ENCODE measurements at places on chromosomes 5 and 9. TPM values are rescaled to one million over a fixed set of nuclear protein-coding genes. Genes with fewer than 3 reads are reported as not detected.

DNA sequence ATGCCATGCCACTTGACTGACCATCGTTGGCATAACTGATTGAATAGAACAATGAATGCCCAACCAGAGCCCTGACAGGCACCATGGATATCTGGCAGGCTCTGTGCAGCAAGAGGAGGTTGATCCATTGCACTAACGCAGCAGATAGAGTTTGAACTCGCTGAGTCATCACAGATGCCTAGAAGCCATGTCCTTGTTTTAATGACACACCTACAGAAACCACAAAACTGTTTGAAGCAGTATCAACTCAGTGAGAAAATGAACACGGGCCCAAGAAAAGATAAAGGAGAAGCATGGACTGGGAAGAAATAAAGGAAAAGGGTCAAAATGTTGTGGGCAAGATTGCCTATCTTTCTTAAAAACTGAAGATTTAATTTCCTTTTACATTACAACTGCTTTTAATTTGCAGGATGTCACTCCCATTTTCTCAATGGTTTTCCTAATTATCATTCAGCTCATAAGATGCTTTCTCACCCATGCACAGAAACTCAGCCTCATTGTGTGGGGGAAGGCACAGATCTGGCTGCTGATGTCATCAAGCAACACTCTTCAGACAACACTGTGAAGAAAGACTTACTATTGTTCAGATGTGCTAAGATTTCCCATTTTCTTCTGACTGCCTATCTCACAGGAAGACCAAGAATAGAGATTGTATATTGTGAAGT lies 129.0 kb downstream of the PIK3R1 start:
- DNase-seq = no peak

DNA sequence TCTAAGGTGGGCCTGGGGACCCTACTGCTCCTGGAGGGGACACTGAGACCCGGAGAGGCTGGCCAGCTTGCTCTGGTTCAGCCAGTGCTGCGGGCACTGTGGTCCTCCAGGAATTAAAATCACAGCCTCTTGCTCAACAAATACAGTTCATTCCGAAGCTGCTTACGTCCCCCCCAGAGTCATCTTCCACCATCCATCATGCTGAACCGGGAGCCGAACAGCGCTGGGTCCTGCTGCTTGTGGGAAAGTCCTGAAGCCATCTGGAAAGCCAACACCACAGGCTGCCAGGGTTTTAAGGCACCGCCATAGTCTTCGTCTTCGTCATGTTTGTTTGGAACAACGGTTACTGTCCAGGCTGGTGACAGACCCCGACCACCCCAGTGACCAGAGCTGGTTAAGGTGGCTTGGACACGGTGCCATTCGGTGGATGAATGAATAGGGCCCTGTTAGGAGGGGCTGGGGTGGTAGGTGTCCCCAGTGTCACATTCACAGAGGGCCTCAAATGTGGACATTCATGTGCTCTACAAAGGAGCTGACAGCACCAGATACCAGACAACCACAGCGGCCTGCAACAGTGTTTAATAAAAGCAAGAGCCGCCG lies 81.6 kb upstream of the PHYKPL start:
- no peak for DNase-seq

GRCh38 chr5:145362266-145362665 lies 472.9 kb downstream of the PRELID2 start:
- no peak for DNase-seq

DNA sequence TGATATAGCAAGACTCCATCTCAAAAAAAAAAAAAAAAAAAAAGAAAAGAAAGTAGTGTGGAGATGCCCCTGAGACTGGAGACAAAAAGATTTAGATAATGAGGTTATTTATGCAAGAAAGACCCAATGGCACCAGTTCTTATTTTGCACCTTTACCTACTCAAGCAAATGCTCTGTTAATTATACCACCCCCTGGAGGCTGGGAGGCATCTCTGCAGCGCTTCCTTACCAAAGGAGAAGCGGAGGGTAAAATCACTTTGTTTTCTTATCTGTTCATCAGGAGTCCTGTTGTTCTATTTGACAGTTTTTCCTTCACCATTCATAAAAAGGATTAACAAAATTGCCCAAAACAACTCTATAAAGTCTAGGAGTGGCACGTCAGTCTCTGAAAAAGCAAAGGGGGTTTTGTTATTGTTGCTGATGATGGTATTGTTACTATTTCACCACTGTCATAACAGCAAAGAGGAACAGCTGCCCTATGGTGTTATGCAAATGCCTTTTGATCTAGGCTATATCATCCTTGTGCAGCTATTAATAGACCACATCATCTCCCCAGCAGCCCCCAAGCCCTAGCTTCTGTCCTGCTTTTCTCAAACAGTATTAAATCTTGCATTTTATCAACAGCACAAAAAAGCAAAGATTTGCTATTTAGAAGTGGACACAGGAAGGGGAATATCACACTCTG lies 174.0 kb downstream of the PALM2AKAP2 start:
- DNase-seq = no peak

C5orf58 gene
- not detected for total RNA-seq

CACNA1B gene
- 0.24 TPM for total RNA-seq
